Epithelial cell of esophagus (primary cell): ENCODE measurements at places on chromosomes 3 and 15.

- peak; percentile 70 for DNase-seq
Measured at GRCh38 chr15:91271565-91272153, 171.6 kb downstream of the SV2B start.

DNA sequence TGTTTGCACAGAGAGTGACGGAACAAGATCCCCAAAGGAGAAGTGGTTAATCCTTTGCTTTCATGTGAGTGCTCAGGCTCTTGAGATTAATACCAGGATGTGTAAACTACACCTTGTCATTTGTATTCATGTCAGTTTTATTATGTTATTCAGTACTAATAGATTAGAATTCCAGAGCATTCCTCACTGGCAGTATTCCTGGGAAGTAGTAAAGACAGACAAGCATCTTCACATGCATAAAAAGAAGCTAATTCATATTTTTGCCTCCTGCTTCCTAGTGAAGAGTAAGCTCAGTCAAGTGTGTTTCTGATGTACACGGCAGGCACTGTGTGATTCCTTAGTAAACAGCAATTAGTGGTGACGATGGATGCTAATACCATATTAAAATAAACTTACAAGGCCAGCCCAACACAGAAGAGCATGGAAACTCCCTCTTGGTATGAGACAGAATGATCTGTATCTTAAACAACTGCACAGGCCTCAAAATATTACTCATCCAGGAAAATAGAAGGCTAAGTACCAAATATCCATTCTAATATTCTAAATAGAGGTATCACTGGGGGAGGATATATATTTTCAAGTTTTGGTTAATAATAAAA, 336.8 kb upstream of the MCTP2 start:
- no peak for DNase-seq

GRCh38 chr3:65676580-65676979, 362.1 kb downstream of the MAGI1 start:
- no peak for DNase-seq

GRCh38 chr3:10280177-10280529, 12.6 kb downstream of the GHRL start:
- peak; percentile 27 for DNase-seq

- no peak for DNase-seq
Measured at GRCh38 chr15:36844534-36844998, 255.8 kb downstream of the MEIS2 start.

DNA sequence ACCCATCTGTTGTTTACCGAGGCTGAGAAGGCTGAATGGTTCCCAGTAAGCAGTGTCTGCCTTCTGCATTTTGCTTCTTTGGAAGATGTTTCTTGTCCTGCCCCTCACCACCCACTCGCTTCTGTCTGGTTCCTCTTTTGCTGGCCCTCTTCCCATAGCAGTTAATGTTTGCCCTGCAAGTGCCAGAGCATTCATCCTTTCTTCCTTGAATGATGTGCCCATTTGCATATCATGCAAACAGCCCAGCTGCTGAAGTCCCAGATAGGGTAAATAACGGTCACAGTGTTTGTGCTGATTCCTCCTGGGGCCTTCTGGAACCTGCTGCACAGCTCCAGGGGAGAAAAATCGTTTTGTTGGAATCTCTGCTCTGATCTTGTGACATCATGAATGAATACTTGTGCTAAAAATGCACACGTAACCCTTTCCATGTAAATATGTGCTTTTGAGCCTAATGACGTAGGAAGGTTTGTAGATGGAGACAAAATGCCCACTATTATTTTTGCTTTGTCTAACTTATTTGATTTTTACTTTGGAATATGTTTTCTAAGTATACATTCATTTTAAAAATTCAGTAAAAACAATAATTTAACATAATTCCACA, 381.0 kb downstream of the SOX2 start:
- DNase-seq, result no peak

GRCh38 chr3:28328188-28329151, 20.1 kb upstream of the ZCWPW2 start:
- DNase-seq, result peak; percentile 32

- no peak for DNase-seq
Measured at GRCh38 chr3:81426826-81427577, 334.4 kb downstream of the GBE1 start.

DNA sequence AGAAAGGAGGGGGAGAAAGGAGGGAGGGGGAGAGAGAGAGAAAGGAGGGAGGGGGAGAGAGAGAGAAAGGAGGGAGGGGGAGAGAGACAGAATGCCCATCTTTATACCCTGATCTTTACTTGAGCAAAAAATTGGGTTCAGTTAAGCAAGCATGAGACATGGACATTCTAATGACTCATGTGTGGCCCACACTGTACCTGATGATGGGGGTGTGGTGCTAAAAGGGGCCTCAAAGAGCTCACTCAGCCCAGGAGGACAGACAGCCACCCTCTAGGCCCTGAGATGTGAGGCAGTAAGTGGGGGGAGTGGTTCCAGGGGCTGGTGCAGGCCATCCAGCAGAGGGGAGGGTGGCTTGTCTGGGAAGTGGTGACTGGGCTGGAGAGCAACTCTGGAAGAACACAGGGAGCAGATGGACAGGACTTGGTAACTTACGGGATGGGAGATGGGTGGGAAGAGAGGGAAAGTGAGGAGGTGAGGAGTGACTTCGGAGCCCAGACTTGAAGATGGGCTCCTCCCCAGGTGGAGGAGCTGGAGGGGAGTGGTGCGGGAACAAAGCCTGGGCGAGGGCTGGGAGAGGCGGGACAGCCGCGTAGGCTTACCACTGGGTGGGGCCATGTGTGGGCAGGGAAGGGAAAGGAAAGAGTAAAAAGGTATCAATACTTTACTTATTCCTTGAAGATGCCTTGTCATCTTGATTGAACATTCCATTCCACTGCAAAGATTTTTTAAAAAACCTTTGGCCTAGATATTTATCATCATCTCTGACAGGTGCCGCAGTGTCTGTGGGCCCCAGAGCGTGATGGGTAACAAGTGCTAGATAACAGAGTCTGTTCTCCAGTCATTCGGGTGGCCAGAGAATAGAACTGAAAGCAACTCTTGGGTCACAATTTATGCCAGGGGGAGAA, 32.3 kb downstream of the TSPAN3 start:
- peak; percentile 29 for DNase-seq
